ENCODE measurements at places on chromosomes 6 and 20.

DNA sequence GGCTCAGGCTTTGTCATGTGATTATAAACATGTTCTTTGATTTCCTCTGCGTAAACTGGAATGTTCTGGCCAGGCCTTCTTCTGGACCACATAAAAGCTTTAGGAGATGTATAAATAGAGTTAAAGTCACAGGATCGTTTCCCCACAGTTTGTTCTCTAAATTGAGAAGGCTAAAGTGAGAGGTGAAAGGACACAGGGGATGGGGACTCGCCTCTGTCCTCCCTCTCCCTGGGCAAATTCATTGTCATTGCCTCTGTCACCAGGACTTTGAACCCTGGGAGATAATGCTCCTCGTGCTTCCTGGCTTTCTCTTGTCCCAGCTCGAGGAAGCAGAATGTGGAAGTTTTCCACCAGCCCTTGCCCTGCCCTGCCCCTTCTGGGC, 20.3 kb upstream of the ZFAND3 start:
- no peak for DNase-seq
- H3K27ac ChIP-seq: no peak overlapping the region
- H3K4me3 ChIP-seq: no peak overlapping the region
- no peaks in the 10 kb centered on the region for H3K4me1 ChIP-seq

GRCh38 chr20:44073675-44074071, 113.3 kb downstream of the JPH2 start:
- H3K27me3 ChIP-seq: peaks cover 5% of the 10 kb centered on the region
- no peak for DNase-seq
- H3K4me3 ChIP-seq: no peak overlapping the region
- no peaks in the 10 kb centered on the region for H3K36me3 ChIP-seq
- peaks cover 5% of the 10 kb centered on the region for H3K4me1 ChIP-seq

DNA sequence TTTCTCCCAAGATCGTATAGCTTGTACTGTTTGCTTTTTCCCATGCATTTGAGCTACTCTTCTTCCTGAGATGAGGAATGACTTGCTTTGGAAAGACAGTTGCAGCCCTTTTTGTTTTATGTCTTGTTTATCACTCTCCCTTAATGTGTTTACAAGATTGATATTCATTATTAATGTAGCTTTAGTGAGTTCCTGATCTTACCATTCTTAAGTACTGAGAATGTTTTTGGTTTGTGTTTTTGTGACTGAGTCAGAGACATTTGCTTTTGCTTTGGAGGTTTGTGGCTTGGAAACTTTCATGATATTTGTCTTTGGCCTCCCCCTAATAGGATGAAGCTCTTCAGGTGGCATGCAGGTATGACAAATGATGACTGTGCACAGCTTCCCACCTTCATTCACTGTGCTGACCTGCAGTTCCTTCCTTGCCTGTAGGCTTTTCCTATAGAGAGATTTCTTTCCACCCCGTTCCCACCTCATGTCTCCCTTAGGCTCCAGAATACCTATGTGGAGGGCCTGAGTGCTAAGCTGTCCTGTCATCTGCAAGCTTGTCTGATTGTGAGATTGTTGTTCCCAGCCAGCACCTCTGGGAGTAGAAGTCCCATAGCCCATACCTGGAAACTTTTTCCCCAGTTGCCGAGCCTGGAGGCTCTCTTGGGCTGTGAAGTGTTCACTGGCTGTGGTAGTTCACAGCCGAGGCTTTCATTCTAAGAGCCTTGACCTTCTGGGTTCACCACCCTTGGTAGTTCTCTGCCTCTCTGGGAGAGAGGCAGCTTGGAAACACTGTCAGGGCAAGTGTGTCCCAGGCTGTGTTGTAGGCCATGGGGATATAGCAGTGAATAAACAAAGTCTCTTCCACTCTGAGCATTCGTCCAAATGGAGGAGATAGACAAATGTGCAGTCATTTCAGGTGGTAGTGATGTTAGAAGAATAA, 27.1 kb downstream of the CDS2 start:
- no peaks in the 10 kb centered on the region for H3K27me3 ChIP-seq
- peaks cover 10% of the 10 kb centered on the region for H3K4me1 ChIP-seq
- H3K4me3 ChIP-seq: no peak overlapping the region
- H3K36me3 ChIP-seq: no peaks in the 10 kb centered on the region

GRCh38 chr6:119633461-119633860, 283.9 kb upstream of the MAN1A1 start:
- no peaks in the 10 kb centered on the region for H3K36me3 ChIP-seq
- no peaks in the 10 kb centered on the region for H3K4me1 ChIP-seq

DNA sequence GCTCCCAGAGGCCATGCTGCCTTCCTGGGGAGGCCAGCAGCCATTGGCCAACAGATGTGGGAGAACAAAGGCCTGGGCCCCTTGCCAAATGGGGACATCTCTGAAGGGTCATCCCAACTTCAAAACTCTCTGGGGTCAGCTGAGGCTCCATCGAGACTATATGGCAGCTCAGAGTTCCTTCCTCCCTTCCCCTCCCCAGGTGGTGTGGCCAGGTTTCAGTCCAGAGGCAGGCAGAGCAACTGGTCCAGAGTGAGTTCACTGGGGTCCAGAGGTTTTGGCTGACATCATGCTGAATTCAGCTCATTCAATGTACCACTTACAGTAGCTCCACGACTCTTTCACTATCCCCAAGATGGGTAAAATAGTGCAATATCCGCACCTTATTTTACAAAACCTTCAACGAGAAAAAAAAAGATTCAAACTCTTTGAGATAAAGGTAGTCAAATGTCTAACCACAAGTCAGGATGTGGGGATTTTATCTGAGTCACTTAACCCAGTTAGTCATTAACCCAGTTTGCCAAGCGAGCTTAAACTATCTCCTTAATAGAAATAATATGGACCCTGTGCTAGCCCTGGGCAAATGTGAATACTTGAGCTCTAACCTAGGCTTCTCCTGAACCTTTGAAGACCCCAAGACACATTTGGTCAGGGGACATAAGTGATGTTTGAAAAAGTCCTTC, 108.4 kb upstream of the PLEKHG1 start:
- H3K27me3 ChIP-seq: no peaks in the 10 kb centered on the region
- H3K27ac ChIP-seq: peak overlapping the region; percentile 40
- no peaks in the 10 kb centered on the region for H3K36me3 ChIP-seq
- DNase-seq: no peak

DNA sequence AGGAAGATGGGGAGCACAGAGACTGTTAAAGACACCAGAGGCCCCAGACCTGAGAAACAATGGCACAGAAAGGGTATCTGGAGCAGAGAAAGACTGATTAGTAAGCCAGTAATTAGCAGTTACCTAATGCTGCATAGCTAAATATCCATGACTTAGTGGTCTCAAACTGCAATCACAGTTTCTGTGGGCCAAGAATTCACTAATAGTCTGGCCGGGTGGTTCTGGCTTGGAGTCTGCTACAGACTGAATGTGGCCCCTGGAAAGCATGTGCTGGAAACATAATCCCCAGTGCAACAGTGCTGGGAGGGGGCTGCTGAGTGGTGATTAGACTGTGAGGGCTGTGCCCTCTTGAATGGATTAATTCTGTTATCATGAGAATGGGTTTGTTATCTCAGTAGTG, 54.1 kb upstream of the VSX1 start:
- H3K4me1 ChIP-seq: peaks cover 14% of the 10 kb centered on the region
- H3K4me3 ChIP-seq: no peak overlapping the region
- no peak for DNase-seq
- H3K27me3 ChIP-seq: peaks cover 8% of the 10 kb centered on the region
- H3K27ac ChIP-seq: no peak overlapping the region

- peak; percentile 33 for DNase-seq
- H3K4me3 ChIP-seq: no peak overlapping the region
- peaks cover 16% of the 10 kb centered on the region for H3K4me1 ChIP-seq
- H3K36me3 ChIP-seq: no peaks in the 10 kb centered on the region
- no peaks in the 10 kb centered on the region for H3K27me3 ChIP-seq
Observed at GRCh38 chr6:124955108-124955856, 7.0 kb upstream of the RNF217 start.

DNA sequence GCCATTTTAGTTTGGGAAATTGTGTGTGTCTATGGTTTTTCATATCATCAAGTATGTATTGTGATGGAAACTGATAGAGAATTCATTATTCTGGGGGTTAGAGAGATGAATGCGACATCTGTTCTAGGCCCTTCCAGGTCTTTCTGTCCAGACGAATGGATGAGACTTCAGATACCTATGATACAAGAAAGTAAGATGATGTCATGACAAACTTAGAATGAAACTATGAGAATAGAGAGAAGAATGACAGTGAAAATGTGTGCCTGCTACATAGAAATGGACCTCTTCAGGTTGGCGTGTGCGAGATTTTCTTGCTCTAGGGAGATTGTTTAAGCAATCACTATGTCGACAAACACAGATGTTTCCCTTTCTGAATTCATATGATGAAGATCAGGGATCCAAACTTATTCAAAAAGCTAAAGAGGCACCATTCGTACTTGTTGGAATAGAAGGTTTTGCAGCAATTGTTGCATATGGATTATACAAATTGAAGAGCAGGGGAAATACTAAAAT, 76.1 kb downstream of the SCAND1 start:
- H3K4me3 ChIP-seq: no peak overlapping the region
- H3K36me3 ChIP-seq: peaks cover 3% of the 10 kb centered on the region
- DNase-seq: peak; percentile 80
- no peak overlapping the region for H3K27ac ChIP-seq
- no peaks in the 10 kb centered on the region for H3K4me1 ChIP-seq

GRCh38 chr20:60570481-60571277, 612.5 kb downstream of the CDH26 start:
- H3K4me1 ChIP-seq: peaks cover 11% of the 10 kb centered on the region
- DNase-seq: no peak
- no peaks in the 10 kb centered on the region for H3K27me3 ChIP-seq
- no peak overlapping the region for H3K27ac ChIP-seq
- no peaks in the 10 kb centered on the region for H3K36me3 ChIP-seq

- DNase-seq: peak; percentile 84
- H3K27ac ChIP-seq: peak overlapping the region; percentile 77
- no peak overlapping the region for H3K4me3 ChIP-seq
- peaks cover 65% of the 10 kb centered on the region for H3K4me1 ChIP-seq
- no peaks in the 10 kb centered on the region for H3K36me3 ChIP-seq
Observed at GRCh38 chr6:44057931-44058616, 69.2 kb downstream of the MRPL14 start.

DNA sequence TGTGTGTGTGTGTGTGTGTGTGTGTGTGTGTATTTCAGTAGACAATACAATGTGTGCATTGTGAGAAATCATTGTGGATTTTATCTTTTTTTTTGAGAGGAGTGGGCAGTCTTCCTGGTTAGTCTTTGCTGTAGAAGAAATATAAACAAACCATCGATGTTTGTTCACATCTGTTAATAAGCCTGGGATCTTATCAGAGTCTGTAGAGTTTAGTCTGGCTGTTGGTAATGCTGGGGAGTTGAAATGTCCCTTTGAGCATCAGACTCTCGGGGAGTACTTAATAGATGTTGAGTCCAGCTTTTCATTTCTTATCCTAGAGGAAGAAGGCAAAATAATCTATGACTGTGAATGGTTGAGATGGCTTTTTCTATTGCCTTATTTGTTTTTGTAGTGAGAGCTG, 96.6 kb upstream of the SUPT3H start:
- no peak overlapping the region for H3K27ac ChIP-seq
- no peaks in the 10 kb centered on the region for H3K36me3 ChIP-seq
- DNase-seq: no peak
- H3K27me3 ChIP-seq: no peaks in the 10 kb centered on the region
- H3K4me3 ChIP-seq: no peak overlapping the region
- H3K4me1 ChIP-seq: no peaks in the 10 kb centered on the region

DNA sequence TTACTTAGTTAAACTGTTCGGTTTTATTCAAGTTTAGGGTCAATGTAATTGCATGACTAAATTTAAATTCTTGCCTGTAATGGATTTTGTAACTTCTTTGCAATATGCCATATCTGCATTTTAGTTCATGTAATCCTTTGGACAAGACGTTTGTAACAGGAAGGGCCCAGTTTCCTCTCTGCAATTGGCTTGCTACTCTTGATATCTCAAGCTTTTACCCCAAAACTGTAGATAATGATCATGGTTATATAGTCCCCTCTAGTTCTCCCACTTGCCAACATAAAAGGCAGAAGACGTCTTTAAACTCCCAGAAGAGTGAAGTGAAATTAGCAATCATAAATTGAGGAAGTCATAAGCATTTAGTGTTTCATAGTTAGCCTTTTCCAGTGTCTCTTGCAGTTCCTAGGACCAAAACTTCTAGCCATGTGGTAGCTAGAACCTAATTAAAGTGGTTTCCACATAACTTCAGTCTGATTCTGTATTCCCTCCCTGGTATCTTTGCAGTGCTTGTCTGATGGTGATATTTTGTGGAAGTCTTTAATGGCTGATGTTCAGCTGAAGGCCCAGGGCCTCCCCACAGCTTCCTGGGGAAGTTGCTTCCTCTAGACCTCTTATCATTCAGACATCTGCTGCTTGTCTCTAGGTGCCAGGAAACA, 117.8 kb upstream of the SUPT3H start:
- H3K4me3 ChIP-seq: no peak overlapping the region
- DNase-seq: no peak
- no peaks in the 10 kb centered on the region for H3K36me3 ChIP-seq
- H3K4me1 ChIP-seq: no peaks in the 10 kb centered on the region
- no peak overlapping the region for H3K27ac ChIP-seq

- H3K27ac ChIP-seq: no peak overlapping the region
- H3K4me3 ChIP-seq: no peak overlapping the region
- H3K4me1 ChIP-seq: no peaks in the 10 kb centered on the region
Observed at GRCh38 chr6:31911826-31912585, 10.1 kb upstream of the ZBTB12 start.

DNA sequence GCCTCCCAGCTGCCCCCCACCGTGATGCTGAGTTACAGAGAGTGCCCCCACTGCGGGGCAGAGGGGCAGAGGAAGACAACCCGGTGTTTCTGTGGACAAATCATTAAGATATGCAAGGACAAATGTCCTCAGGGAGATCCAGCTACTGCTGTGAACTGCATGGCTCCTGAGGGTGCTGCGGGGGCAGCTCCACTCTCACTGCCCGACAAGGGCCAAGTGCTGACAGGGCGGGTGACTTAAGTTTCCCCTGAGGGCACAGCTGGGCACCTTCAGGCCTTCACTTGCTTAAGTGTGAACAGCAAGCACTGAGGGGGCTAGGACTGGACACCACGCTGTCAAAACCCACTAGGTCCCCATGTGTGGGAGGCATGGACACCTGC, 26.2 kb upstream of the TCFL5 start:
- DNase-seq: no peak
- H3K27ac ChIP-seq: peak overlapping the region; percentile 35
- H3K4me1 ChIP-seq: peaks cover 2% of the 10 kb centered on the region

- H3K27me3 ChIP-seq: no peaks in the 10 kb centered on the region
- no peaks in the 10 kb centered on the region for H3K36me3 ChIP-seq
- H3K4me1 ChIP-seq: no peaks in the 10 kb centered on the region
- H3K27ac ChIP-seq: no peak overlapping the region
Observed at GRCh38 chr6:46059608-46060007, 43.9 kb upstream of the CLIC5 start.

GRCh38 chr6:170080169-170080827, 210.6 kb downstream of the DLL1 start:
- no peaks in the 10 kb centered on the region for H3K36me3 ChIP-seq
- H3K4me1 ChIP-seq: peaks cover 26% of the 10 kb centered on the region
- DNase-seq: no peak
- no peak overlapping the region for H3K4me3 ChIP-seq
- peaks cover 6% of the 10 kb centered on the region for H3K27me3 ChIP-seq
- peak overlapping the region; percentile 25 for H3K27ac ChIP-seq

DNA sequence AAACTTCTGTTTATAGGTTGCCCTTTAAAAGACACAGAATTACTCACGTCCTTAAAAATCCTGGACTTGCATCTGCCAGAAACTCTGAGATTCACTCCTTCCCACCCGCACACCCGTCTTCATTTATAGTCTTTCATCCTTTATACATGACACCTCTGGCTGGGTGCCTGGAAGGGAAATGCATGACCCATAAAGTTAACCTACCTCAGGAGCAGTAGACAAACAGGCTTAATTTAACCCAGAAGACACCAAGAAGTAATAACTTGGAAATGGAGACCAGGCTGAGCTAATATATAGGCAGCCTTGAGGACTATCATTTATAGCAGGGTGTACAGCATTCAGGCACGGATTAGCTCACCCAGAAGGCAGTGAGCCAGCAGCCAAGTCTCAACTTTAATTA, 429.0 kb upstream of the NRSN1 start:
- no peaks in the 10 kb centered on the region for H3K4me1 ChIP-seq
- H3K36me3 ChIP-seq: no peaks in the 10 kb centered on the region
- no peak overlapping the region for H3K4me3 ChIP-seq
- H3K27me3 ChIP-seq: no peaks in the 10 kb centered on the region

All from muscle of leg (tissue), 16 donors.